ENCODE measurements at places on chromosomes 3 and 15.

DNA sequence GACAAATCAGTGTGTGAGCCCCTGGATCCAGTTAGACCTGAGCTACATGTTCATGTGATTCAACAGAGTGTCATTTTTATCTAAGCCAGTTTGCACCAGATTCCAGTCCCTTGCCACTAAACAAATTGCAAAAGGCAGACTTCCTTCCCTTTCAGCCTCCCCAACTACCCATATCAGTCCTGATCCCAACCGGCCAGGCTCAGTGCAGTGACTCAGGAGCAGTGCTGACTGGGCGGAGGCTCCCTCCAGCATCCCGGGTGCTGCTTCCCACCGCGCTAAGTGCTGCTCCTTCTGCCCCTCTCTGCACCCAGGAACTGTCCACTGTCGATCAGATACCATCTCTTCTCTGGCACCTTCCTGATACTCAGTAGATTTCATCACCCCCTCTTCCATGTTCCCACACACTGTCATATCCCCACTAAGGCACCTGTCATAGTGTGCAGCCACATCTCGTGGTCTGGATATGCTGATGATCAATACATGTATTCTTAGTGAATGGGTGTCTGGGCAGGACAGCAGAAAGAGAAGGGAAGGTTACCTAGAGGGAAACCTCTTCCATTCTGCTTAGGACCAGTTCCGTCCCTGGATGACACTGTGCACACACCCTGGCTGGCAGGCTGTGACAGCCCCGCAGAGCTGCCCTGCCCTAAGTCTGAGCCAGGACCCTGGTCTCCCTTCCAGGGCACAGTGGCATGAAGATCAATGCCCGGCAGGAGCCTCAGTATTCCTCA is 108.8 kb upstream of the RAD18 start:
- no peak for DNase-seq

- DNase-seq = no peak
Measured at GRCh38 chr15:86929461-86929860, 849.8 kb downstream of the AGBL1 start.

GRCh38 chr3:173584838-173585831 is 187.6 kb downstream of the NLGN1 start:
- peak; percentile 81 for DNase-seq

GRCh38 chr3:38020342-38020726 is 9.1 kb downstream of the PLCD1 start:
- DNase-seq = no peak

DNA sequence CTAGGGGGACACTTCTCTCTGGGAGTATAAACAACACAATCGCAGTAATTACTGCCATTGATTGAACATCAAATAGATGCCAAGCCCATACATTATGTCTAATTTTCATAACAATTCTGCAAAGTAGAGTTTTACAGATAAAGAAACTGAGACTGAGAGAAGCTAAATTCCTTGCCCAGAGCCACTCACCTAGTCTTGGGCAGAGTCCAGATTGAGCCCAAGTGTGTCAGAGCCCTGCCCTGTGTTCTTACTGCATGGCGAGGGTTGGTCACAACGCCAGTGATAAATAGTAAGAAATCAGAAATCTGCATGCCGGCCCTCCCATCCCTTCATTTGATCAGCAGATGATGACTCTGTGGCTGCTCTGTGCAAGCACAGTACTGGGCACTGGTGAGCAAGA is 106.3 kb downstream of the C3orf70 start:
- no peak for DNase-seq

GRCh38 chr3:100081311-100081710 is 33.0 kb downstream of the FILIP1L start:
- DNase-seq = no peak

- no peak for DNase-seq
Measured at GRCh38 chr3:55875113-55875512, 388.0 kb upstream of the WNT5A start.

DNA sequence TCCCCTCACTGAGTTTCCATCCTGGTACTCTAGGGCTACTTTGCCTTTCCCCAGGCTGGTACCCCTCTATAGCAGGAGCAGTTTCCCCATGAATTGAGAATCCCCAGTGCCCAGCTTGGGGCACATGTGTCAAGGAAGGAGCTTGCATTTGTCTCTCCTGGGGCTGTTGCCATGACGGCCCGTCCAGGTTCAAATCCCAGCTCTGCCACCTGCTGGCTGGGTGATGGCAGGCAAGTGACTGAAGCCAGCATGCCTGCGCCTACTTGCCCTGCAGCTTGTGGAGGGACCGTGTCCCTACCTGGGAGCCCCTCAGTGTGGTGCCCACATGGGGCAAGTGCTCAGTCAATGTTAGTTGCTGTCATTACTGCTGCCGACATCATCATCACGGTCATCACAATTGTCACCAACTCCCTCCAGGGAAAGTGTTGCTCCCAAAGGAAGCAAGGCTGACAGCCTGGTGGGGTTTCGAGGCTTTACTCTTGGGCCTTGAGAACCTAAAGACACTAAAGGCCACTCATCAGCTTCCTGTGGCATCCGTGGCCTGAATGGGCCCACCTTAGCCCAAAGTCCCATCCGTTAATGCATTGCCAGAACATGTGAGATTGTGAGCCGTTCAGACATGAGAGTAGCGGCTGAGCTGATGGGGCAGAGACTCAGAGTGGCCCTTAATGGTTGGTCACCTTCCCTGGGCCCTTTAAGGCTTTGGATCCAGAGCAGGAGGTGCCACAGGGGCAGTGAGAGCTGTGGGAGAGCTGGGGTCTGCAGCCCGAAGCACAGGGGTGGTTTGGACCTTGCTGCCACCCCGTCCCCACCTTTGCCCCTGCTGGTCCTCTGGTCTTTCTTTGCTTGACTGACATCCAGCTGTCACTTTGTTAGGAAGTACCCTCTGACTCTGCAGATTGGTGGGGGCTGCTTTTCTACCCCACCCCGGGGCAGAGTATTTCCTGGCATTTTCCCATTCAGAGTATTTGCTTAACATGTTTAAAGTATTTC is 144.4 kb downstream of the DNAJB8 start:
- peak; percentile 48 for DNase-seq

DNA sequence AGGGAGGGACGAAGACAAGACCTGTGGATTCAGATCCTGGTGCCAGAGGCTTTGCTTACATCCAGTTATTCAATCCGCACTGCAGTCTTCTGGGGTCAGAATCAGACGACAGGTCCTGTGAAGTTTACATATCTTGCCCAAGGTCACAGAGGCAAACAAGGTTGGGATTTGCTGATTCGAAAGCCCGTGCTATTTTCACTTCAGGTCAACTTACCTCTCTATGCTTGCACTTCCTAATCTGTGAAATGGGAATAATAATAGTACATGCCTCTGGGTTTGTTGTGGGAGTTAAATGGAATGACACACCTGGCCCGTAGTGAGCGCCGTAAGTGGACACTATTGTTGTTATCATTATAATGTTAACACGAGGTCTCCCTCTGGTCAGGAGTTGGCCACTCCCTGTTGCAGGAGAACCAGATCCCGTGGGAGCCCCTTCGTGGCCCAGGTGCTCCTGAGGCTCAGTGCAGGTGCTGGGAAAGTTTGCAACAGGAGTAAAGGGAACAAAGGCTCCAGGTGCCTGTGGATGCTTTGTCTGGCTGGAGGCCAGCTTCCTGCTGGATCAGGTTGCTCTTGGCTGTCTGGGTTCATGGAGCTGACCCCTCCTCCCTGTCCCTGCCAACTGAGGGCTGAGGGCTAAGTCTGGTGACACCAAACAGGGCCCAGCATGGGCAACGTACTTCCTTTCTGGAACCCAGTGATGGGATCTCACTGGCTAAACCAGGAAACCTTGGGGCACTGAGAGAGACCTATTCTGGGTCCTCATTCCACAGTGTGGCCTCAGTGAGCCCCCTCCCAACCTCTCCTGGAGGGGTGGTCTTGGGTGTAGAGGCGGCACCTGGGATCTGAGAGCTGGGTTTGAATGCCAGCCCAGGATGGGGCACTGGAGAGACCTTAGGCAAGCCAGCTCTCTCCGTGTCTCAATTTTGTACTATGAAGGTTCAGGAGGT is 40.1 kb upstream of the SEMA4B start:
- no peak for DNase-seq

DNA sequence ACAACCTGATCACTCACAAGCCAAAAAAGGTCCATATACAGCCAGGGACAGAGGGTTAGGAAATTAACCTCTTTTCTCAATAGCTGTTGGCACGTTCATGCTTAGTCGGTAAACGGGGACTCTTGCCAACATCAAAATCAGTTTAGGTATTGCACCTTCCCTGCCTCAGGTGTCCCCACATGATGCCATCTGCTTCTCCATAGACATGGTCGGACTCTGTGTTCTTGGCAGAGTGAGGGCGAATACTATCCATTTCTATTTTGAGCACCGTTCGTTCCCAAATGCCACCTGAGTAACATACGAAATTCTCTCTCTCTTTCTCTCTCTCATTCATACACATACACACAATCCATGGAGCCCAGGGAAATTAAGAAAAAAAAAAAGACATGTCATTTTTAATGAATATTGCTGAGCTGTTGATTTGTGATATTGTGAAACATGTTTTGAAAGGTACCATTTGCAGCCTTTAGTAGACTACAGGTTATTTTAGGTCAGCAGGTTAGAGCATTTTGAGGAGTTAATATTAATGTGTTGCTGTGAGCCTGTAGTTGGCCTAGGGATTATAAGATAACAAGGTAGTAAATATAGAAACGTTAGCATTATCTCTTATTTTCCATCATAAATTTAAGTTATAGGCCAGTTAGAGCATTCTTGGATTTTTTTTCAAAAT is 78.5 kb downstream of the GHSR start:
- no peak for DNase-seq

- no peak for DNase-seq
Measured at GRCh38 chr3:20516311-20516710, 330.3 kb upstream of the SGO1 start.

- DNase-seq = no peak
Measured at GRCh38 chr3:172544404-172544803, 21.2 kb upstream of the TNFSF10 start.

DNA sequence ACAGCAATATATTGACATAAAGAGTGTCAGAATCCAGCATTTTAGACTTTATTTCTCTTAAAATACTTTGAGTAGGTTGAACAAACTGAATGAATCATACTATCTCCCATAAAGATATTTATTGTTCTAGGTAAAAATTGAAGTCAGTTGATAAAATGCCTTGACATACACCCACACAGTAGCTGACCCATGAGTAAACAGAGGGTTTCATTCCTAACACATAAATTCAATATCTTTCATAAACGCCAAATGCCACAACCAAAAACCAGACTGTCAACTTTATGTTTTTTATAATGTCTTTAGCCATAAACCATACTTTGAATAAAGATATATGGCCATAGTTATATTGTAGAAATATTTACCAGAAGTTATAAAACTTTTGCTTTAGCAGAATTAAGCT is 742.4 kb downstream of the NAALADL2 start:
- DNase-seq = no peak

DNA sequence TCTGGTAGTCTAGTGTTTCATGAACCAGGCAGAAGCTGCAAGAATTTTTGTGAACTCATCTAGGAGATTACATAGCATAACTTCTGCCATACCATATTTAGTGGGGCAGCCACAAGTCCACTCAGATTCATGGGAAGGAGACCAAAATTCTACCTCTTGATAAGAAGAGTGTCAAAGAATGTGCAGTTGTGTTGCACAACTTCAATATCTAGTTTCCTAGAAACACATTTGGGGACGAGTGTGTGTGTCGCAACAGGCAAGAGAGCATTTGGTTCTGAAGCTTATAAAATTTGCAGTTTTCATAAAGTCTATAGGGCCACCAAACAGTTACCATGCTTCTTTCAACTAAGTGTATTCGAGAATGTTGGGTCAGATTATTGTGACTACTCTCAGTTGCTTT is 115.3 kb downstream of the KCNH8 start:
- DNase-seq = no peak
